ENCODE measurements at places on chromosomes 4 and X.

DNA sequence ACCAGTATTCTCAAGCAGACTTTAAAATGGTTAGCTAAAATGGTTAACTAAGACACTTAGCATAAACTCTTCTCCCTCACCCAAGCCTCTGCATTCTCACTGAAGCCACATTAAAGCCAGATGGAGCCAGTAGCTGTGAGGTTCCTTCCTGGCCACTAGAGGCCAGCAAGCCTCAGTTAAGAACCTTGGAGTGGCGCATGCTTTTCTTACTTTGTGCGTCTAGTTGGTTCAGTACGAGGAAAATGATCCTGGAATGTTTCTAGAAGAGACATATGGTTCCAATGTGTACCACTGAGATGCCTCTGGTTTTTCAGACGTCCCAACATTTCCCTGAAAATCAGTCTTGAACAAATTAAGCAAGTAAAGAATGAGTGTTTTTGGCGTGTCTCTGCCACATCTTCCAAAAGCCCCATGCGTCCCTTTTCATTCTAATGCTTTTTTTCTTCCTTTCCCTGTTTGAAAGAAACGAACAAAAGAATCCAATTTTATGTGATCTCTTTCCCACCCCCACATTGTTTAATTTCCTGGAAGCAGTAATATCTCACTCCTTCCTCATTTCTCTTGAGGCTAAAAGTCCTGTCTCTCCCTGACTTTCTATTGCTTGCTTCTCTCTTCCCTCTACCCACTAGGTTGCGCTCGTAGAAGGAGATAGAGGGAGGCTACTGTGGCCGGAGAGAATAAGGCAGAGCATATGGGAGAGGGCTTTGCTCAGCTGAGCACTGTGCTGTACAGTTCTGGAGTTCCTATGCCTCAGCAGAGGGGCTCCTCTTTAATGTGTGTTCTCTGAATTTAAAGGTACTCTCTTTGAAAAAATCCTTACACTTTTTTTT lies 82.9 kb upstream of the TAB3 start:
- DNase-seq = peak; percentile 21

GRCh38 chr4:108060164-108060563 lies 70.5 kb downstream of the HADH start:
- no peak for DNase-seq

DNA sequence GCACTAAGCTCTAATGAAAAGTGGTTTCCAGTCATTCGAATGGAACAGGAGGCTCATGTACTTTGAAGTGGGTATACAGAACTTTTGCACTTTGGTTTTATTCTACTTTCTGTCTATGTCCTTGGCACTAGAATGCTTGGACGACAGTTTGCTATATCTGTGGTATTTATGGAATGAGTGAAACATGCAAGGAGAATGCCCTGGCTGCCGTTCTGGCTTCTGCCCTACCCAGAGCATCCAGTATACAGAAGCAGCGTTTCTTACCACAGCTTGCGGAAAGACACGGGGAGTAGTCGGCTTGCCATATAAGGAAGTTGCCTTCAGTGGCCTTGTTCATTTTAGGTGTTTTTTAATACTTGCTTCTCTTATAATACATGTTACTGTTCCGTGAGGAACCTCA lies 98.0 kb downstream of the TBL1X start:
- DNase-seq = no peak

GRCh38 chrX:71618303-71618721 lies at the start of gene CXCR3:
Gene CXCR3 (minus strand): TSS chrX:71618511. CDS start chrX:71618449, 62 bp downstream.
- DNase-seq = no peak

DNA sequence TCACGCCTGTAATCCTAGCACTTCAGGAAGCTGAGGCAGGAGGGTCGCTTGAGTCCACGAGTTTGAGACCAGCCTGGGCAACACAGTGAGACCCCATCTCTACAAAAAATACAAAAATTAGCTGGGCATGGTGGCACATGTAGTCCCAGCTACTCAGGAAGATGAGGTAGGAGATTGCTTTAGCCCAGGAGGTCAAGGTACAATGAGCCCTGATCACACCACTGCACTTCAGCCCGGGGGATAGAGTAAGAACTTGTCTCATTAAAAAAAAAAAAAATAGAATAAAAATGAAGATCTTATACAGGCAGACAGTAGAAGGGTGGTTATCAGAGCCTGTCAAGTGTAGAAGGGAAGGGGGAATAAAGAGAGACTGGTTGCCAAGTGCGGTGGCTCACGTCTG lies 116.9 kb downstream of the PDS5A start:
- no peak for DNase-seq
